Natural killer cell (primary cell): ENCODE measurements at places on chromosomes 5 and 9. TPM values are rescaled to one million over a fixed set of nuclear protein-coding genes. Genes with fewer than 3 reads are reported as not detected.

Gene SLC25A2
- total RNA-seq: 0.73 TPM

Gene ZNF883
- total RNA-seq: 0.95 TPM

Gene GFI1B
- 0.41 TPM for total RNA-seq

Gene GDNF
- total RNA-seq: not detected

Gene INPP5E
- total RNA-seq: 12.1 TPM

Gene ISCA1
- 57.3 TPM for total RNA-seq

Gene SLC26A2
- 10.9 TPM for total RNA-seq

Gene GRIA1
- not detected for total RNA-seq

Gene ARSB
- 8.9 TPM for total RNA-seq

Gene FOXD4L3
- not detected for total RNA-seq

Gene ACTBL2
- total RNA-seq: not detected

Gene HEMGN
- total RNA-seq: 0.47 TPM

Gene TLX3
- not detected for total RNA-seq

Gene TMEM174
- not detected for total RNA-seq

Gene LCN9
- total RNA-seq: not detected

DNA sequence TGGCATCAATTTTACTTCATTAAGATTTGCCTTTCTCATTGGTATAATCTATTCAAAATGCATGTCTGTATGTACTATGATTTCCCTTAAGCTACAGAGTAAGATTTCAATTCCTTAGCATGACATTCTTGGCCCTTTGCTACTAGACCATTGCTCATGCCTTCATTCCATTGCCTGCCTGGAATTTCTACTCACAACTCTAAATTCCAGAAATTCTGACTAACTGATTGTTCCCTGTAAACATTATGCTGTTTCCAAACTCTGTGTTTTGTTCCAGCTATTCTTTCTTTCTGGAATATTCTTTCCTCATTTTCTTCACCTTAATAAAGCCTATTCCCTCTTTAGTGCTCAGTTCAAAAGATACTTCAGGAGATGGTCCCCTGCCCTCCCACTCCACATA is 568.8 kb upstream of the SEMA6A start:
- DNase-seq: no peak

- peak; percentile 95 for DNase-seq
These were observed 19.2 kb downstream of the KCTD16 start for GRCh38 chr5:144189800-144190429.

DNA sequence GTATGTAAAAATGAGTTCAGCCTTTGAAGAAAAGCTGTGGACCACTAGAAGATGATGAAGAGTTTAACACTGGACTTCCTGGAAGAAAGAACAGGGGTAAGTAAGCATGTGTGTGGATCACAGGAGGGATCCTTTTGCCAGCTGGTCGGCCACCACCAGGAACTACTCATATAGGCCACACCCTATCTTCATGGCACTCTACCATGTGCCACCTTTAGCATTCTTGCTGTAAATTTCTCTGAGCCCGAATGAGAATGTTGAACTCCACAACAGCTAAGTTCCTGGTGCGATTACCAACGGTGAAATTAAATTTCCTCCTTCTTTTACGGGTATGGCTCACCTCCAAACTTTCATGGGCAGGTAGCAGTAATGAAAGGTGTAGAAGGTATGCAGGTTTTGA is 102.3 kb downstream of the ATP10B start:
- no peak for DNase-seq

GRCh38 chr5:16593013-16593412 is 23.8 kb downstream of the RETREG1 start:
- DNase-seq: no peak

DNA sequence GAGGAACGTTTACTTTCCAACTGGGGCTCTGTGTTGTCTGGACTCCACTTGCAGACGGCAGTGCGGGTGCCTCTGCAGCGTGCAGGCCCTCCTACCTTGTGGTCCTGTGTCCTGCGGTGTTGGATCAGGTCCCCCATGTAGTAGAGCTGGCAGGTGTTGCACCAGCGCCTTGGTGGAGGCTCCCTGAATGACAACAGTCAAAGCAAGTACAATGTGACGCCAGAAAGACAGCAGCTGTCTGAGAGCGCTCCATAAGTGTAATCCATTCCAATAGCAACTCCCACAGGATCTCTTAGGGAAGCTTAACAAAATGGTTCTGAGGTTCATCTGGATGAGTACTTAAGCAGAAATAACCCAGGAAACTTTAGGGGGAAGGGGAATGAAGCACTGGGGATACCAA is 9.9 kb downstream of the BBLN start:
- no peak for DNase-seq

- no peak for DNase-seq
These were observed 28.8 kb upstream of the NCS1 start for GRCh38 chr9:130143279-130143893.

- no peak for DNase-seq
These were observed 8.5 kb downstream of the LCN9 start for GRCh38 chr9:135671591-135672041.

DNA sequence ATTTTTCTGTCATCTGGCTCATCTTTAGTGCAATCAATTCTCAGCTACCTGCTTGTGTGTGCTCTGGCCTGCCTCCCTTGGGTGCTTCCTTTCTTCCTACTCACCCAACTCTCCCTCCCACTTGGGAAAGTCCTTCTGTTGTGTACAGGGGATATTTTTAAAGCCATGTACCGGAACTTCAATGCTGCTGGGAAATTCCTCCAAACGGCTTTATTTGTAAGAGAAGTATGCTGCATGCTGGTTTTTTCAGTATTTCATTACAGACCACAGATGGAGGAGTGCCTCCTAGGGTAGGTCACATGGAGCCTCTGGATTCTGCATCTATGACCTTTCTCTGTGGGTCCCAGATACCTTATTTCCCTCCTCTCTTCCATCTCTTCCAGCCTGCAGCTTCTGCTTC is 5.4 kb upstream of the HMHB1 start:
- DNase-seq: no peak

DNA sequence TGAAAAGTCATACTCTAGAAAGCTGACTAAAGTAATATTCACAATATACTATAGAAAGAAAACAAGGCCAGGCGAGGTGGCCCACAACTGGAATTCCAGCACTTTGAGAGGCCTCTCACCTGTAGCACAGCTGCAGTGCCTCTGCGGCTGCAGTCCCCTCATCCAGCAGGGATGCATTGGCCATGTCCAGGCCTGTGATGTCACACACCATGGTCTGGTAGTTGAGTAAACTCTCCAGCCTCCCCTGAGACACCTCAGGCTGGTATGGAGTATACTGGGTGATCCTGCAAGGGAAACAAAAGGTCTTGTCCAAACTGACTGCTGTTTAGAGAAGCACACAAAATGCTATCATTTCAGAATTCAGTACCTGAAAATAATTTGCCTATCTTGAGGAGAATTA is 35.5 kb downstream of the GLDC start:
- no peak for DNase-seq

GRCh38 chr9:93304574-93305496 is 120.9 kb downstream of the WNK2 start:
- DNase-seq: peak; percentile 38

- DNase-seq: no peak
These were observed 44.3 kb downstream of the GARNL3 start for GRCh38 chr9:127308652-127309434.

- DNase-seq: no peak
These were observed 560.0 kb downstream of the BRINP1 start for GRCh38 chr9:118809160-118809625.

GRCh38 chr5:17106521-17106920 is 110.9 kb upstream of the BASP1 start:
- no peak for DNase-seq

- DNase-seq: no peak
These were observed 88.7 kb downstream of the GPBP1 start for GRCh38 chr5:57262541-57262940.

DNA sequence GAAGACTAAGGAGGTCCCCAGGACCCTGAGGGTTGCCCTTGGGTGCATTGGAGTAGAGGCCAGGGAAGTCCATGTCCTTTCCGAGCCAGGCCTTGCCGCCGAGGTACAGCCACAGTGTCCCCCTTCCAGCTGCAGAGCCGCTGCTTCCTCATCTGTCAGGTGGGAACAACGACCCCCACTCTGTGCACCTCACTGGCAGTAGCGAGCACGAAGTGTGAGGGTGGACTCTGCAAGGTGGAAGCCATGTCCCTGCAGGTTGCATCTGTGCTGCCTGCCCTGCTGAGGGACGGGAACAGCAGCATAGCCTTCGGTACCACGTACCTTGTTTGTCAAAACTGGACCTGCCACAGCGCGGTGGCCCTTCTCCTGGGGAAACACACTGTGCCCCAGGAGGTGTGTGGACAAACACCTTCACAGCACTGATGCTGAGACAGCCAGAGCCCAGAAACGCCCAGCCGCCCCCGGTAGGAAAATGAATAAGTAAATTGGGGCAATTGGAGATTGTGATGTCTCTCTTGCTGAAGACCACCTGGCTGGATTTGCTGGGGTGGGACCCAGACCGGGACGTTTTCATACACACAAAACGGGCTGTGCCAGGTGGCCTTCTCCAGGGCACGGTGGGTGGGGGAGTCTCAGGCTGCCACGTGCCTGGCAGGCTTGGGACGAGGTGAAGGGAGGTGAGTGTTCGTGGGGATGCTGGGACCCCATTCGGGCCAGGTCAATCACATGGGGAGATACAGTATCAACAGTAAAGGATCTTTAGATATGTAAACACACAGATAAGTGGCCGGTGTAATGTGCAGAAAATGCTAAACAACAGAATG is 157.3 kb downstream of the RXRA start:
- DNase-seq: no peak

- no peak for DNase-seq
These were observed 32.7 kb downstream of the PRUNE2 start for GRCh38 chr9:76873056-76873792.

- DNase-seq: no peak
These were observed 236.3 kb downstream of the MCTP1 start for GRCh38 chr5:95048628-95049027.

DNA sequence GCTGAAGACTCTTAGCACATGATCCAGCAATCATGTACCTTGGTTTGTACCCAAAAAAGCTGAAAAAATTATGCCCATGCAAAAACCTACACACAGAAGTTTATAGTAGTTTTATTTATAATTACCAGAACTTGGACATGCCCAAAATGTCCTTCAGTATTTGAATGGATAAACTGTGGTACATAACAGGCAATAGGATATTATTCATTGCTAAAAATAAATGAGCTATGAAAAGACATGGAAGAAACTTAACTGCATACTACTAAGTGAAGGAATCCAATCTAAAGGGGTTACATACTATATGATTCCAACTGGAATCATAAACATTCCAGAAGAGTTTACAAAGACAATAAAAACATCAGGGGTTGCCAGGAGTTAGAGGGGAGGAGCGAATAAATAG is 25.6 kb downstream of the FBXL17 start:
- no peak for DNase-seq

- DNase-seq: peak; percentile 22
These were observed 5.6 kb downstream of the C5orf24 start for GRCh38 chr5:134851307-134851923.

DNA sequence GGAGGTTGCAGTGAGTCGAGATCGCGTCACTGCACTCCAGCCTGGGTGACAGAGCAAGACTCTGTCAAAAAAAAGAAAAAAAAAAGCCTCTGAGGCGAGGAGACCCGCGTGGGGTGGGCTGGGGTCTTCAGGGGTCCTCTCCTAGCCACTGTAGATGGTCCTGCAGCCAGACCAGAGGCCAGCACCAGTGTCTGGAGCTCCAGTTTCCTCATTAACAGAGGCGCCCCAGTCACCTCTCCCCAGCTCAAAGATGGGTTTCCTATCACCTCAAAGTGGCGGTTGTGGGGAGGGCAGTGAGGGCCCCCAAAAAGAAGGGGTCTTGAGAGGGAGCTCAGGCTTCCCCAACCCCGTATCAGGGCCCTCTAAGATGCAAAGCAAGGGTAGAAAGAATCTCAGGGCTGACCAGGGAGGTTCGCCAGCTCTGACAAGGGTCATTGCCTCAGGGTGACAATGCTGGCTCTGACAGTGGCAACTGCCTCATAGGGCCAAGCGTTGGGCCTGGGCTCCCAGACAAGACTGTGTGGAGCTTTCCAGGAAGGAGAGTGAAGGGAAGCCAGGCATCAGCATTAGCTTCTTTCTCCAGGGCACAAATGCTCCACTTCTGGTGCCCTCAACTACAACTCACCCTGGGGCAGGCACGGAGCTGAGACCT is 15.0 kb downstream of the STK10 start:
- no peak for DNase-seq

DNA sequence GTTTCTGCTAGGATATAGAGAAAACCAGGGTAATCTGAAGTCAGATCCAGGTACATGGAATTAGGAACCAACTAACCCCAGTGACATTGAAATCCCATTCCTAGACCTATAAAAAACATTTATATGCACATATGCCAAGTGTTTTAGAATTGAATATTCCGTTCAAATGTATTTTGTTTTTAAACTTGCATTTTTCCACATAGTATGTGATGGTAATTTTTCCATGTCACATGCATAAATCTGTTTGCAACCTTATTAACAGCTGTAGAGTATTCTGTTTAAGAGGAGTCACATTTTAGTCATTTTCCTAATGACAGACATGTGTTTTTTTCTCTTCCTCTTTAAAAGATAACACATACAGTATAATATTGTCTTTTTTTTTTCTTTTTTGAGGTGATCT is 50.2 kb downstream of the FOCAD start:
- DNase-seq: no peak

DNA sequence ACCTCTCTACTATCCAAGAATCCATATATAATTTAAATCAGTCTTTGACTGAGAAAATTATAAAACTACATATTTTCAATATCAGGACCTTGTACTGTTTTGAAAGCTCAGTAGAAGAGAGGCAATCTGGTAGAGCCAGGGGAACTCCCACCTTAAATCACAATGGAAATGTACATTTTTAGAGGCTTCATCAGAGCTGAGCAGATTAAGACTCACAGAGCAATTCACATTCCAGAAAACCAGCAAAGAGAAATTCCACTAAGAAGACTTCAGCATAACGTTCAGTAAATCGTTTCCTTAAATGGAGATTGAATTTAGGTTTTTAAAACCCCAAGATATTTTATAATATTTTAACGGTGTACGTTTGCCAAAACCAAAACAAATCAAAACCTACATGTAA is 227.8 kb upstream of the TRPM3 start:
- no peak for DNase-seq

GRCh38 chr5:159163027-159163700 is 46.2 kb downstream of the RNF145 start:
- no peak for DNase-seq
